ENCODE measurements at places on chromosomes 12 and 14.

DNA sequence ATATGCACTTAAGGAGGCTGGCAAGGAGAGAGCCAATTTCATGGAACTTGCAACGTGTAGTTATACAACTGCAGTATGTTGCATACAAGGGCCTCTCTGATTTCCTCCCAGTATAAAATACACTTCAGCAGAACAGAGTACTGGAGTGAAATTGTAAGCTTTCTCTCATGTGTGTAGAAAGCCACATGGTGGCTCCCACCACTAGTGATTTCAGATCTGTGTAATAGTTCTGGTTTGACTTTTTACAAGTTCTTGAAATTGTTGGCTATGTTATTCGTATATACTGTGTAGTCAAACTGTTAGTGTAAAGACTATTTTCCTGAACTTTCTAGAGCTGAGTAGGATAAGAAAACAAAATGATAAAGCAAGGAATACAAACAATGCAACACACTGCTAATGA is 16.4 kb upstream of the LMO3 start:
- DNase-seq = no peak

DNA sequence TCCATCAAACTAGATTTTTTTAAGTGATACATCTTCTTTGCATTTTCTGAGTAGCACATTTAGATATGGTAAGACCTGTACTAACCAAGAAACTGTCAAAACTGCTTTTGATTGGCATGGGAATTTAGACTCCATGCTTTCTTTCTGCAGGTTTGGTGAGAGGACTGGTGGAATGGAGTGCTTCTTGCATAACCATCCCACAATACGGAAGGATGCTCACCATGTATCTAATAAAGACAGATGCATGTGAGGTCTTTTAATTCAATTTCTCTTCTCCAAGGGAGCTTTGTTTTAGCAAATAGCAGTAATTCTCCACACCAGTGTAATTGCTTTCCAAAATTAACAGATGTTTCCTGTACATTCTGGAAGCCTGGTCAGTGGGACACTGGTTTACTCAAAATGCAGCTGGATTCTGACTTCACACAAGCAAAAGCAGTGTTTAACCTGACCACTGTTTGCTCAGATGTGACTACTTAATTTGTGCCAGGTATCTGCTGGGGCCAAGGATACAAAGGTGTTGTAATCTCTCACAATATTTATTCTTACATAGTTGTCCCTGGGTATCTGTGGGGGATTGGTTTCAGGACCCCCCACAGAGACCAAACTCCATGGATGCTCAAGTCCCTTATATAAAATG is 26.1 kb downstream of the FGD6 start:
- DNase-seq = no peak

DNA sequence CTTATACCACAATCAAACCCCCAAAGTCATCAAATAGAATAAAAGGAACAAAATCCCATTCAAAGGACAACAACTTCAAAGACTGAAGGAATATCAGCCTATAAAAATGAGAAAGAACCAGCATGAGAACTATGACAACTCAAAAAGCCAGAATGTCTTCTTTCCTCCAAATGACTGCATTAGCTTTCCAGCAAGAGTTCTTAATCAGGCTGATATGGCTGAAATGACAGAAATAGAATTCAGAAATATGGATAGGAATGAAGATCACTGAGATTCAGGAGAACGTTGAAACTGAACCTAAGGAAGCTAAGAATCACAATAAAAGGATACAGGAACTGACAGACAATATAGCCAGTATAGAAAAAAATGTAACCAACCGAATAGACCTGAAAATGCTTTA is 109.5 kb downstream of the SINHCAF start:
- no peak for DNase-seq

DNA sequence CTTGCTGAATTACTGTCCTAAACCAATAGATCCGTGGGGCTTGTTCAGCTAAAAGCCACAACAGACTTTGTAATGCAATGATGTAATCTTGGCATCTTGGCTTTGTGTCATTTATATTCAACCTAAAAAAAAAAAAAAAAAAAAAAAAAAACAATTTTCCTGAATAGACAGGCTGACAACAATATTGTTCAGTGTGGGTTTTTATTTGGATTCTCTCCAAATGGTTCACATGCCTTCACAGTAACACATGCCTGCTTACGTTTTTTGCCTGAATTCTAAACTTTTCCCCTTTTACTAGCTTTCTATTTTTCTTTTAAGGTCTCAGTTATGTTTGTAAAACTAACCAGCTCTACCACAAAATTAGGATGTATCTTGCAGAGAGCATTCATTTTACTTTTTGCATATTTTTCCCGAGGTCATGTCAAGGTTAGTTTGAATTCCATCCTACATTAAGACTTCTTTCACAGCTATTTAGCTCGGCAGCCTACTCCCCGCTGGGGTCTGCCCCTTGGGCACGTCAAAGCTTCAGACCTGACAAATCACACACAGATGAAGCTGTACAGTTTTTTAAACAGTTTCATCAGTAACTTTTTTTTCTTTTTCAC is 213.7 kb upstream of the NPAS3 start:
- DNase-seq = no peak

DNA sequence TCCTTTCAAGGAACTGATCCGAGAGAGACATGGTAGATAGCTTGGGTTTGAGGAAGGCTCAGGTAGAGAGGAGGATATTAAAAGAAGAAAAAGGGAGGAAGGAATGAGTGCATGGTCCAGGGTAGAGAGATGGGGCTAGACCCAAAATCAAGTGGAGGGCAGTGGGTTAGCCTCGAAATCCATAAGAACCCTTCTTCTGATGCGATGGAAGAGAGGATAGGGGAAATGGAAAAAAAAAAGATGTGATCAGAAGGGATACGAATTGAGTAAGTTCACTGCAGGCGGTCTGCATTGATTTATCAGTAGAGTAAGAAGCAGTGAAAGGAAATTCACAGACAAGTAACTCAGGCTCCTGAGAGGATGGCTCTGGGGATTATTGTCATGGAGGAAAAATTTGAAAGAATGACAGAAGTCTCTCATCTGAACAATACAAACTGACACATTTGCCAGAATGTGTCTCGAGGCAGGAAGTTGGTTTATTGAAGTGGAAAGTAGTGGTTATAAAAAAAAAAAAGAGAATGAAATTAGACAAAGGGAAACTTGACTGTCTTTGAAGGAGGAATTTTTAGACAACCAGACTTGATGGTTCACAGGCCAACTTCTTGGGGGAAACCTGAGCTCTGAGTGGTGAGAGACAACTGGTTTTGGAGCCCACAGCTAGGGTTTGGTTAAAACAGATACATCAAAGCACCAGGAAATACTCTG is 10.2 kb downstream of the PPFIBP1 start:
- DNase-seq = no peak

DNA sequence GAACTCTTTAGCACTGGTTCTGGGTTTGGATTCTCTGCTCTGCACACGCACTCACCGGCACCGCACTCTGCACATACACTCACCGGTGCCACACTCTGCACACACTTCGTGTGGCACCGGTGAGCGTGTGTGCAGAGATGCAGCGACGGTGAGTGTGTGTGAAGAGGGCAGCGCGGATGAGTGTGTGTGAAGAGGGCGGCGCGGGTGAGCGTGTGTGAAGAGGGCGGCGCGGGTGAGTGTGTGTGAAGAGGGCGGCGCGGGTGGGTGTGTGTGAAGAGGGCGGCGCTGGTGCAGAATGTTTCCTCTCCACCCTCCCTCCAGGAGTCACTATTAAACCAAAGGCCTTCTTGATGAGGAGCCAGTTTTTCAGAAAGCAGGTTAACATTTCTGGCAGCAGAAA is 49.2 kb upstream of the MMP17 start:
- DNase-seq = no peak

DNA sequence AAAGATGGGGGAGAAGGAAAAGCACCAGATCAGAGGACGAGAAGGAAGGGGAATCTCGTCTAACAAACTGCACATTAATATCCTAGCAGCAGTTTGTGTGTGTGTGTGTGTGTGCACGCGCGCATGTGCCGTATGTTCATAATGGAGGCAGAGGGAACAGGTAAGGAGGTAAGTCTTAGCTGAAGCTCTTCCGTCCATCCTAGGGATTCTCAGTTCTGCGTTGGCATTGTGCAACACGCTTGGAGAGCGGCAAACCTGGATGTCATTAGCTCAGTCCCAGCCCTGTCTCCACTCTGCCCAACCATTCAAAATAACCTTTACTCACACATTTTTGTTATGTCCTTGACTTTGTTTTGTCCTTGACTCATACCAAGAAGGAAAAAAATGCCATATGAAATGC is 1.6 kb upstream of the C1R start:
- DNase-seq = no peak

GRCh38 chr14:49621114-49621881 is 699 bp downstream of the MGAT2 start:
- DNase-seq = no peak

GRCh38 chr14:20692116-20692751 is 3.7 kb downstream of the ANG start:
- no peak for DNase-seq

- DNase-seq = no peak
Measured at GRCh38 chr14:55545779-55546178, 34.2 kb upstream of the KTN1 start.
